ENCODE measurements at places on chromosomes 6 and 20.

DNA sequence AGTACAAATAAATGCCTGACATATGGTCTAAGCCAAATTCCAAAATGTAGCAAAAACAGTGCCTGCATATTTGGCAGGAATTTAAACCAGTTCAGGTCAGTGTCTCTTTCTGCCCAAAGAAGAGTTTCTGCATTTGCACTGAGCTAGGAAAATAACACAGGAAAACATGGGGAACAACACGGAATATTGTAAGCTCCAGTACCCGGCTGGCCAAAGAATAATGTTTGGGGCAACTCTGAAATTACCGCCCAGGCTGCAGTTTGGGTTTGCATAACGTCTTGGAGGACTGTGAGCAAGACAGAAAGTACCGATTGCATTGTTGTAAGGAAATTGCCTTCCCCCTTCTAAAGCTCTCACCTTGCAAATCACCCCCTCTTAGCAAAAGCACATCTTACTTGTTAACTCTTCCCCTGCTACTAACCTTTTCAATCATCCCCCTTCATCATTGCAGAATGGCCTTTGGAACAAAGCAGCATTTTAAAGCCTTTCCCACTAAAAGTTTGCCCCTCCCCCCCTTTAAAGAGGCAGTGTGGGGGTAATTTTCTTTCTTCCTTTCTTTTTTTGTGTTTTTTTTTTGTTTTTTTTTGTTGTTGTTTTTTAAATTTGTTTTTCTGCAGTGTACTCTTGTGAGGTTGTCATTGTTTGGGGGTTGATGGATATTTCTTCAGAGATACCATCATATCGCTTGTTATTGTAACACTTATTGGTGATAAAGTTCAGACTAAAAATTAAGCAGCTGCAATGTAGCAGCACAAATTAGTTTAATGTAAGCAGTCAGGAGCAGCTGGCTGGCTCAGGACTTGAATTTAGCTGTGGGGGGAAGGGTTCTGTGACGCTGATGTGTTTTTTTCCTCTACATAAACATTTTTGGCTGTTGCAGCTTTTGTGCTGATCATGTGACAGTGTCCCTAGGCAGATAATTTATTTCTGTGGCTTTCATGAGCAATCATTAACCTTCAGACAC, 100.0 kb upstream of the CITED2 start:
- DNase-seq, result no peak

- no peak for DNase-seq
Observed at GRCh38 chr6:127053032-127053874, 65.2 kb upstream of the RSPO3 start.

DNA sequence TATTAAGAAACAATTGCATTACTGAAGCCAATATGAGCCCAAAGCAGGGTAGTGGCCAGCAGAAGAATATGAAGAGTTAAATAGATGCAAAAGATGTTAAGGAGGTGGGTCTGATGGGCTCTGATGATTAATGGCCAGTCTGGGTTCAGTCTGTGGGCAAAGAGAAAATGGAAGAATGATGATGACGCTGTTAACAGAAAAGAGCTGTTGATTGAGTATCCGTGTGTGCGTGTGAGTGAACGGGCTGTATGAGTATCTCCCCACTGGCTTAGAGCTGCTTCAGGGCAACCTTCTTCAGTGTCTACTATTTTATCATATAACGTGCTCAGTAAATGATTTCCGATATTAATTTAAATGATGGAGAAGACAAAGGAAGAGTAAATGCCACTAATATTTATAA, 723.3 kb upstream of the MAP3K7 start:
- DNase-seq, result no peak

- DNase-seq, result no peak
Observed at GRCh38 chr6:155274533-155274932, 10.7 kb downstream of the CLDN20 start.

GRCh38 chr20:325045-325888, at the start of gene SOX12:
TSS of gene SOX12 (plus strand) at chr20:325552. CDS start at chr20:325925, 373 bp downstream.
- peak; percentile 96 for DNase-seq

DNA sequence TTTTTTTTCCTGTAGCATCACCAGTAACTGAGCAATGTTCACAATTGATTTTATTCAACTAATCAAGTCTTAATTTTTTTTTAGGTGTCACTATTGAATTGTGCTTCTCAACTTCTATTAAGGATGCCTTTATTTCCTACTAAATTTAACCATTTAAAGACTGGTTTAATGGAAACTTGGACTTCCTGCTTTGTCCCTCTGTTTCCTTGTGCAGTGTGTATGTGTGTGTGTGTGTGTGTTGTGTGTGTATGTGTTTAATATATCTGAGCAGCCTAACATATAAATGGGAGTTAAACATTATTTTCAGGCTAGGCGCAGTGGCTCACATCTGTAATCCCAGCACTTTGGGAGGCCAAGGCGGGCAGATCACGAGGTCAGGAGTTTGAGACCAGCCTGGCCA, 1.8 kb downstream of the SERPINB6 start:
- DNase-seq, result no peak

DNA sequence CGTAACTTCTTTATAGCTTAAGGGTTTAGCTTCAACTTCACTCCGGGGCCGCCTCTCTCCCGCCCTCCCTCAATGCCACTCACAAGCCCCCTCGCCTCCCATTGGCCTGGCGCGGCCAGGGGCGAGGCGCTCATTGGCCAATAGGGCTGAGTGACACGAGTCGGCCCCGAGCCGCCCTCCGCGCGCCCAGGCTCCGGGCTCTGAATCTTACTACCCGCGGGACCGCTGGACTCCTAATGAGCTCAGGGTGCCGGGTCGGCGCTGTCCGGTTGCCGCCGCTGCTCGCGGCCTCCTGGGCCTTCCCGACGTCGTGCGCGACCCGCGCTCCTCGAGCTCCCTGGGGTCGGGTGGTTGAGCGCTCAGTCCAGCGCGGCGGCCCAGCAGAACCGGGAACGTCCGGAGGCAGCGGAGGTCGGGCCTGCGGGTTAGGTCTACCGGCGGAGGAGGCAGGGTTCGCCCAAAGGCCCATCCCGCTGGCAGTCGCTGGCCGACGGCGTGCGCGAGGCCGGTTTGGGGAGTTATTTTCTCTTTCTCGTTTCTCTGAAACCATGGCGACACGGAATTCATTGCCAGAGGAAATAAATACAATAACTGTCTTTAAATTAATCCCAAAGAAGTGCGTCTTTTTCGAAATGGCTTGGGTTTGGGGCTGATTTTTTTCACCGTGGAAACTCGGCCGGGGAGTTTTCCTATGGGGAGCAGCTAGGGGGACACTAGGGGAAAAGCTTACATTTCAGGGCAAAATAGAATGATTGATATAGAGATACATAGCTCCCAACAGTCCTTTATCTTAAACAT, at the start of gene SIM1:
Gene SIM1 (minus strand): TSS at position 19 of the 798 bp plus-strand sequence. CDS start 1,453 bp downstream, outside the sequence.
- no peak for DNase-seq

DNA sequence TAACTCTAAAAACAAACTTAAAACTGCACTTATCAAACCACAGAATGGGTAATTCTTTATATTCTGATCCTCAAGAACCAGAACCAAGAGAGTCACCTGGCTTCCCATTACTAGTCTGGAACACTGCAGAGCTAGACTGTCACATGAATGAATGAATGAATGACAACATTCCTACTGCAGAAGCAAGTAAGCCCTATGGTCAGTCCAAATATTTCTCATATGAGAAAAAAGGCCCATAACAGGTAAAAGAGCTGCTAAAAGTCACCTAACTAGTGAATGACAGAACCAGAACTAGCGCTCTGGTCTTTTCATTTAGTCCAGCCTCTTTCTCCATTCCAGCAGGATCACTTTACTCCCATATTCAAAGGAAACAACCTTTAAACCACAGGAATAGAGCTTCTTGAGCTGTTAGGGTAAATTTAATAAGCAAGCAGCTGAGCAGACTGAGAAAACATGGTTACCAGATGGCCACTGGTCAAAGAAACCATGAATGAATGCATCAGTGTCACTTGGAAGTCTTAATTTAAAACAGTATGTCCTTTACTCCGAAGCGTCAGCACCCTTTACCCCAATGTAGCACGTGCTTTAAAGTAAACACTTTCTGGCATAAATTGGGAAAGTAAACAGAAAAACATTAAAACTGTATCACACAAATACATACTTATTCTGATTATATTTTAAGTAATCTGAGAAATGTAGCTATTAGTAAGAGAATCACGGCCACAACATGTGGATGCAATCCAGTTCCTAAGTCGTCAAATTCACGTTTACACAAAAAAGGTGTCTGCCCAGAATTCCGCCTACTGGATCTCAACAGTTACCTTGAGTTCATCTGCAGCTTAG, 1.4 kb downstream of the PREP start:
- DNase-seq, result peak; percentile 17

DNA sequence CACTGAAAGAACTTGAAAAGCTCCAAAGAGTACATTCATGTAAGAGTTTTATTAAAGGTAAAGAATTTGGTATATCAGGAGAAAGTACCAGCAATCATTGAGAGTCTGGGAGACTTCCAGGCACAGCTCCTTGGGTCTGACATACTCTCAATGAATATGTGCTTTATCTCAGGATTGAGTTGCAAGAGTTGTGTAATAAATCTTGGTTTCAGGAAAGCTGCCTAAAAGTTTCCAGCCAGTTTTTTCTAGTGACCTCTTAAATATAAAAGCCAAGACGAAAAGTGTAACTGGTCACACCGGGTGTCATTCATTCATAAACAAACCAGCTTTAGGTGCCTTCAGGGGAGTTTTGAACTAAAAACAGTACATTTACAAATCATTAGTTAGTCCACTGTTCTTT, 21.6 kb upstream of the GJA1 start:
- DNase-seq, result no peak

DNA sequence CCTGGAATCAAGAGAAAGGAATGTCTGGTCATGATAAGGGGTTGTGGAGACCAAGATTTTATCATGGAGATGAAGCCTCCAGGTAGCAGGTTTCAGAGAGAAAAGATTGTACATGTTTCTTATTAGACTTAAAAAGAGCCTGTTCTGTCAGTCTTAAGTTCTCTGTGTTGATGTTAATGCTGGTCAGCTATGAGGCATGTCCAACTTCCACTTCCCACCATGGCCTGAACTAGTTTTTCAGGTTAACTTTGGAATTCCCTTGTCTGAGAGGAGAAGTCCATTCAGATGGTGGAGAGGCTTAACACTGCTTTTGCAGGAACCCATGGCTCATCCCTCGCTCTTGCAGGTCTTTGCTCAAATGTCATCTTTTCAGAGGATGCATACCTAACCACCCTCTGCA, 27.5 kb upstream of the TAB2 start:
- no peak for DNase-seq

Data from KBM-7 (cell line).